ENCODE measurements at places on chromosomes 4 and X.

GRCh38 chr4:41143311-41144039 is 70.9 kb downstream of the APBB2 start:
- DNase-seq = no peak

- peak; percentile 53 for DNase-seq
These were observed 11.7 kb upstream of the GAGE10 start for GRCh38 chrX:49291615-49292337.

GRCh38 chr4:38069271-38069760 is 109.1 kb downstream of the PTTG2 start:
- DNase-seq = no peak

GRCh38 chrX:93868289-93868965 is 194.4 kb downstream of the FAM133A start:
- DNase-seq = no peak

DNA sequence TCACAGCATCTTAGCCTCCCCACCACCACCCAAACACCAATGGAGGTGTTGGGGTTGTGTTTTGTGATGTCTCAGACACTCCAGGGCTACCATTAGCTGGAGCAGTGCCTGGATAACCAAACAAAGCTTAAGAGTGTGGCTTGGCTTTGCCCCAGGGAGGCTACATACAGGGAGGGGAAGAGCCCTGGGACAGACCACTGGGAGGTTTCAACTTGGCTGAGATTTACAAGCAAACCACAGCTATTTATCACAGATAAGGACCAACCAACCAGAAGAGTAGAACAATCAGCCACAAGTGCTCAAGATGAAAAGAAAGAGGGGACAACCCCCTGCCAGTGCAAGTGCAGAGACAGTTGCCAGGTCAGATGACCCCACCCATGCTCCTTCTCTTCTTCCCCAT is 24.1 kb downstream of the SOX3 start:
- no peak for DNase-seq

- no peak for DNase-seq
These were observed 105.4 kb upstream of the TLL1 start for GRCh38 chr4:165767671-165768070.

- no peak for DNase-seq
These were observed 14.9 kb downstream of the PPP3CA start for GRCh38 chr4:101332424-101332823.

DNA sequence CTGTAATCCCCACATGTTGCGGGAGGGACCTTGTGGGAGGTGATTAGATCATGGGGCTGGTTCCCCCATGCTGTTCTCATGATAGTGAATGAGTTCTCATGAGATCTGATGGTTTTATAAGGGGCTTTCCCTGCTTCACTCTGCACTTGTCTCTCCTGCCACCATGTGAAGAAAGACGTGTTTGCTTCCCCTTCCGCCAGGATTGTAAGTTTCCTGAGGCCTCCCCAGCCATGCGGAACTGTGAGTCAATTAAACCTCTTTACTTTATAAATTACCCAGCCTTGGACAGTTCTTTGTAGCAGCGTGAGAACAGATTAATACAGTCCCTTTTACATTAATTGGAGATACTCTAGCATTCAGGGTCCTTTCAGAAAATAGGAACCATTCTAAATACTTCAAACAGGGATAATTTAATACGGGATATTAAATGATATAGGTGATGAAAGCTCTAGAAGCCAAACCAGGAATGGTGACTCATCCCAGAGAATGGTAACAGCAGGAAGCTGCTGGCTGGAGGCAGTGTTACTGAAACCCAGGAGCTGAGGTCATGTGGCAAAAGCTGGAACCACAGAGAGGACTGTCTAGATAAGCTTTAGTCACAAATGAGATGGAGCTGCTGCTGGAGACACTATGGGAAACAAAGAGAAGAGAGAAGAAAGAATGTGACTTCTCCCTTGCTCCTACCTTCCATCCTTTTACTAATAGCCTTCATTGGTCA is 57.3 kb downstream of the GSTCD start:
- DNase-seq = no peak
